Posterior cingulate gyrus (tissue), 11 donors: ENCODE measurements at places on chromosomes 2 and 18.

DNA sequence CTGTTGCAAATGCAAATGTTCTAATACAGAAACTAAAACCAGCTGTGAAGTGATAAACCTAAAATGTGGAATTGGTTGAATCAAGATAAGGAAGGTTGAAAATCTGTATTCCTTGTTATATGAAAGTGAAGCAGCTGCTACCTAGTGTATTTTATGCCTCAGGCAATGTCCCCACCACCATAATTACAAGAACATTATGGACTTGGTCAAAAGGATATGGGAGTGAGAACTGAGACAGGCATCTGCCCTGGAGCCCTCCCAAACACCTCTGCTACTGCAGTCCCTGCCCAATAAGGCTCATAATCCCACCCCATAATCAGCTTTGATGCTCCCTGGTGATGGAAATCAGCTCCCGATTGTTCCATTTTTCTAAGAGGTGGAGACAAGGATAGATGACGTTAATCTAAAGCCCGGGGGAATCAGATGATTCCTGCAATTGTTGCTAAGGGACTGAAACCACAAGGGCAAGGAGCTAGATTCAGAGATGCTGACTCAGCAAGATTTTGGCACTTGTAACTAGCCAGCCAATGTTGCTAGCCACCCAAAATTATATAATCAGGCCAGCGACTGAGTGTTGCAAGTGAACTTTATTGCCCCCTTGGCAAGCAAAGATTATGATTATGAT, 69.5 kb downstream of the EVA1A start:
- no peak for DNase-seq

- DNase-seq: no peak
Measured at GRCh38 chr2:23595601-23596251, 210.7 kb downstream of the KLHL29 start.

- no peak for DNase-seq
Measured at GRCh38 chr2:58634653-58635370, 393.7 kb upstream of the FANCL start.

- DNase-seq: no peak
Measured at GRCh38 chr2:1929001-1929400, 184.7 kb upstream of the PXDN start.

DNA sequence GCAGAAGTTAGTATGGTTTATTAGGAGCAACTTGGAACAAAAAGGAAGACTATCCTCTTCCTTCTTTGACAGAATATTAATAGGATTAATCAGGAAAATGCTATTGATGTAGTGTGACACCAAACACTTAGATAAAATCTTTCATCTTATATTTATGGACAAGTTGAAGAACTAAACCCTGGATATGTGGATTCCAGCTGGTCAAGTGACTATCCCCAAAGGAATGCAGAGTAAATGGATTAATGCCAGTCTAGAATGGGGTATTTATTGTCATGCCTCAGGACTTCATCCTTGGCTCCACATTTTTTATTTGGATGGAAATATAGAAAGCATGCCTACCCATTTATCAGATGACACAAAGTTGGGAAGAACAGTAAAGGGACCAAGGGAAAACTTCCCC, 124.0 kb upstream of the TTC39C start:
- no peak for DNase-seq

DNA sequence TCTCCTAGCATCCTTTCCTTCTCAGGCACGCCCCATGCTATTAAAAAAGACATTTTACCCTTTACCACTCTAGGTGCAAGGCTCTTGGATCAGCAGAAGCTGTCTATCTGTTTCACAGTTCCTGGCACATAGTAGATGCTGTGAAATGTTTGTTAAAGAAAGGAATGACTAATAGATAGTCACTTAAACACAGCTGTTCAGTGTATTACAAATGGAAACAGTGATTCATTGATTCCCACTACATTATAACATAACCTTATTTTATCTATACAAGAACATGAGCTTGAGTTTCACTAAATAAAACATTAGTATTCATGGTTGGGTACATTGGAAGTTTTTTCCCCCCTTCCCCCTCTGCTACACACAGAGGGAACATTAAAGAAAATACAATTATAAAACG, 142.1 kb downstream of the ASXL3 start:
- no peak for DNase-seq

DNA sequence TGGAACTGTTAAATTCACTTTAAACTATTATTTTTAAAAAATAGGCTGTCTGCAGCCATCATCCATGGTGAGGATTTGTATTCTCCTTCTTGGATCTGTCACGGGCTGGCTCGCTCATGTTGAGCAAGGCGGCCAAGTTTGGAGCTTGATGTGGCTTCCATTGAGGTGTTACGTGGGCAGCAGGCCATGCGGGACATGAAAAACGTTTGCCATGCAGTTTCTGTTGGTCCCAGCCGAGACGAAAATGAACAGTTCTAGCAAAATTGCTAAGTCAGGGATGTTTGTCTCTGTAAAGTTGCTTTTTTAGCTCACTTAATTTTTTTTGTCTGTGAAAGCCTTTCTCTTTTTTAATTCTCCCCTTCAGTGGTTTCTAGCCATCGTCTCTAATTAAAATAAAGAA, 70.2 kb upstream of the MGAT5 start:
- DNase-seq: peak; percentile 92

DNA sequence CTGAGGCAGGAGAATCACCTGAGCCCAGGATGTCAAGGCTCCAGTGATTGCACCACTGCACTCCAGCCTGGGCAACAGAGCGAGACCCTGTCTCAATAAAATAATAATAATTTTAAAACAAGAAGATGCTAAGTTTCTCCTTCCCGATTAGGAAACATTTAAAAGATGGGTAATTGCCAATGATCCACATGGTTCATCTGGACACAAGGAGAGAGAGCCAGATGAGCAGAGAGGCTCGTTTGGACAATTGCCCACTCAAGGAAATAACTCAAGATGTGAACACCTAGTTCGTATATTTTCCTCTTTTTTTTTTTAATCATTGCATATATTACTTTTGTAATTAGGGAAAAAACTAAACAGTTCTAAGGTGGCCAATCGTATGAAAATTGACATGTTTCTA, 3.6 kb upstream of the ACTG2 start:
- no peak for DNase-seq

DNA sequence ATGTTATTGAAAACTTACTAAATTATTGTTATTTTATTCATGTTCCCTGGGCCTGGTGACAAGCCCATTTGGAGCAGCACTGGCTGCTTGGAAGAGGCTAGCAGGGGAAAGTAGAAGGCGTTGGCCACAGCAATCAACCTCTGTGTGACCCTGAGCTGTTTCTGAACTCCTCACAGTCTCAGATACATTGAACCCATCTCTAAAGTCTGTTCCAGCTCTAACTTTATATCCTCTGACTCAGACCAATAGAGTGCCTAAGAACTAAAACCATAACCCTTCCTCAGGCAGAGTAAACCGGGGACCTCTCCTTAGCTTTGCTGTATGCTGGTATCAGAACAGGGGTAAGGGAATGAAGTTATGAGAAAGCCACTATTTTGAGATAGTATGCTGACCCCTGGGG, 96.4 kb upstream of the NOL4 start:
- no peak for DNase-seq

GRCh38 chr2:187117483-187117882, 268.5 kb upstream of the ZSWIM2 start:
- DNase-seq: no peak

- no peak for DNase-seq
Measured at GRCh38 chr2:217077831-217078407, 218.1 kb upstream of the TNP1 start.

GRCh38 chr18:34283506-34283905, 58.8 kb upstream of the NOL4 start:
- no peak for DNase-seq

DNA sequence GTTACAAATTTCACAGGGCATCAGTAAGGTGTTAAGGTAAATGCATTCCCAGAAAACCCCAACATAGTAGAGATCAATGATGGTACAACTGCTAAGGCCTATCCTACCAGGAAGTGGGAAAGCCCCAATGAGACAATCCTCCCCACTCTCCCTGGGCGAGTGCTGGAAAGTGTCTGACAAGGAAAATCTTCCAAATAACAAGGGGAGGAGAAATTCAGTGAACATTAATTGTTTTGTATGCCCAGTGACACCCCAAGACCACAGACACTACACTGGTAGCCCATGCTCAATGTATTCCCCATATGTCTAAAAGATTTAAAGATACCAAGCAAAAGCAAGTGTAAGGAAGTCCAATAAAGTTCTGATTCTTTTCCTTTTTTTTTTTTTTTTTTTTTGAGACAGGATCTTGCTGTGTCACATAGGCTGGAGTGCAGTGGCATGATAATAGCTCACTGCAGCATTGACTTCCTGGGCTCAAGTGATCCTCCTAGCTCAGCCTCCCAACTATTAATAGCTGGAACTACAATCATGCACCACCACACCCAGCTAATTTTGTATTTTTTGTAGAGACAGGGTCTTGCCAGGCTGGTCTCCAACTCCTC, 24.7 kb downstream of the B4GALT6 start:
- DNase-seq: no peak

- DNase-seq: no peak
Measured at GRCh38 chr18:9835825-9836224, 49.9 kb upstream of the TXNDC2 start.

DNA sequence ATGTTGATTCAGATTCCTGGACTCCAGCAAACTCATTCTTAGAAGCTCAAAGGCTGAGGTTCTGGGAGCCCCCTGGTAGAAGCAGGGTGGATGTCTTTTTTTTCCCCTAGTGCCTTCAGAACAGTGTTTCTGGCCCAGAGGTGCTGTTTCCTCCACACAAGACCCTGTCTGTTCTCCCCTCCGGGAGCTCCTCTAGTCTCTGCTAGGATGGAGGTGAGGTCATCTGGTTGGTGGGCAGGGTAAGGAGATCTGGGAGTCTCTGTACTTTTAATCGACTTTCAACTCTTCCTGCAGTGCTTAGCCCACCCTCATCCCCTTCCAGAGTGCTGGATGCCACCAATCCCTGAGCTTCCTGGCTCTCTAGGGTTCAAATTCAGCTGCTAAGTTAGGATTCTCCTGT, 192.0 kb downstream of the SH3BP4 start:
- DNase-seq: no peak

DNA sequence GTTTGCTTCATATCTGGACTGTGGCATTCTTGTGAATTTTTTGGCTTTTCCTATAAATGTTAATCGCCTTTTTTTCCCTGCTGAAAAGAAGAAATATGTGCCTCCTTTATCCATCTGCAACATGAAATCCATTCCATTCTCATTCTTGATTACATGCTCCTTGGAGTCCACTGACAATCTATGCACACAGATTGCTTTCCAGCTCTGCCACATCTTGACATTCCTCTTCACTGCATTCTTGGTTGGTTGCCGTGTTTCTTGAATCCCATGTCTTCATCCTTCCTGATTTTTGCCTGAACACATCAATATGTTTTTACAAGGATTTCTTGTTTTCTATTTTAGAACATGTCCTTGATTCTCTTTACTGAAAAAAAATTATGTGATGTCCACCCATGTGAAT, 26.7 kb upstream of the BIRC6 start:
- no peak for DNase-seq

DNA sequence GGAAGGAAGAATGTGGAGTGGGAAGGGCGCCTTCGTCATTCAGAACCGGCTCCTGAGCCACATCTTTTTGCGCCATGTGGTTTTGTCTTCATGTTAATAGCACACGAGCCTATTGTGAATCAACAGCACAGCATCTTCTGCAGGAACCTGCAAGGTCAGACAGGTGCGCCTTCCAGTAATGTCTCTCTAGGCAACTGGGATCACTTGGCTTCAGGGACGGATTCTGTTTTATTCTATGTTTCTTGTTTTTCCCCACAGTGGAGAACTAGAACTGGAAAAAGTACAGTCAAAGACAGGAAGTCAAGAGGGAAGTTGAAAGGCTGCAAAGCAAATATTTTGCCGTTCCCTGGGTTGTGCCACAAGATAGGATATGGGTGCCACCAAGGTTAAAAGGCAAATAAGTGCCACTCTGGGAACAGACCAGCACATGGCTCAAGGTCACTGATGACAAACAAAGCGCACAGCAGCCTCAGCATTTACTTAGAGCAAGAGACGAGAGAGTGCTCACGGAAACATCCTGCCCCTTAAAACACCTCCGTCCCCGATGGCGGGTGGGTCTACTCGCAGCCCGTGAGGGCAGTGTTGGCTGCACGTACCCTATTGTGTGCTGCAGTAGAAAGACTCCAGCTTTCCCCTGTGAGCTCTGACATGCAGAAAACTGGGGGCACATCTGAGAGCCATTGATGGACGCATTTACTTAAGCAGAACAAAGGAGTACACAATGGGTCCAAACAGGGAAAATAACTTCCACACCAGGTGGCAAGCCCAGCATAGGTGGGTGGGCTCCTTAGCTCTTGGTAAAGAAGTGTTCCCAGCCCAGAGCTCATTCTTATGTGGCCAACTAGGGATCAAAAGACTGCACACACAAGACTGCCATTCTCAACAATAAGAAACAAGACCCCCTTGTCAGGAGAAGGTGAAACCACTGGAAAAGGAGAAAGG, 107.2 kb upstream of the PARD3B start:
- no peak for DNase-seq

- DNase-seq: peak; percentile 52
Measured at GRCh38 chr2:223084873-223085272, 32.9 kb downstream of the KCNE4 start.

DNA sequence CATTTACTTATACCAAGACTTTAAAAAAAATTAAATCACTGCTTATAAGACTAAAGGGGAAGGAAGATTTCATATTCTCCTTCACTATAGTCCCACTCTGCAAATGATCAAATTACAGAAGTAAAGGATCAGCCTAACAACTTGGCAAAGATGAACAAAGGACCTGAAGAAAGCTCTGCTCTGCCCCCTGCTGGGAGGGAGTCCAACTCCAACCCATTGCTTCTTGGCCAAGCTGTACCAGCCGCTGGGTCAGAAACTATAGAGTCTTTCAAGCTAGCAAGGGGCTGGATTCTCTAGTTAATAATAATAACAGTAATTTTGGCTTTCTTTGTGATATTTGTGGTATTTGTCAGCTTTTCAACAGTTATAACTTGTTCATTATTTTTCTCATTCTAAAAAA, 927.0 kb upstream of the CRIM1 start:
- DNase-seq: peak; percentile 21

DNA sequence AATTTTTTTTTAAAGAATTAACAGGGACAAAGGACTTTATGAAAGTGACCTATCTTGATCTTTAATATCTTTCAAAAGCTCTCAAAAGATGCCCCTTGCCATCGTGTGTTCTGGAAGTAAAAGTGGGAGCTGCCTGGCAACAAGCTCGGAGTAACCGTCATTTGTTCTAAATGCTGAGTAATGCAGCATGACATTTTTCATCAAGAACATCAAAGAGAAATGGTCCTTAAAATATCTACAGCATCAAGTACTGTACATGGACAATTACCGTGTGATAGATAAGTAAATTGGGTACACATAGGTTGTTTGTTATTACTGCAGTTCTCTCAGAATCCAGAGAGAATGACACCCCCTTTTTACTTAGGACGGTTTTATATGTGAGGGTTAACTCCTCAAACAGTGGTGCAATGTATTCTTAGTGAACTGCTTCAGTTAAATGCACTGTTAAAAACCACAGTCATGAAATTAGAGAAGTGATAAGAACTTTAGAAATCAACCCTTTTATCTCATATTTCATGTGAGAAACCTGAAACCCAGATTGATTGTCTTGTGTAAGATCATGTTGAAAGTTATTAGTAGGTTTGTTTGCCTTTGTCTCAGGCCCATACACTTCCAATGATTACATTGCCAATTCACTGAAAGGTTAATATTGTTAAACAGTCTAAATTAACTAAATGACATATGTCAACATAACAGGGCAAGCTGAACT, 90.6 kb upstream of the HNMT start:
- DNase-seq: no peak
